Stimulated activated CD8-positive, alpha-beta memory T cell treated with anti-CD3 and anti-CD28 coated beads, Interleukin-4, amount 100 ng/mL, for 1 hour (primary cell): ENCODE measurements at places on chromosomes 1 and 21.

DNA sequence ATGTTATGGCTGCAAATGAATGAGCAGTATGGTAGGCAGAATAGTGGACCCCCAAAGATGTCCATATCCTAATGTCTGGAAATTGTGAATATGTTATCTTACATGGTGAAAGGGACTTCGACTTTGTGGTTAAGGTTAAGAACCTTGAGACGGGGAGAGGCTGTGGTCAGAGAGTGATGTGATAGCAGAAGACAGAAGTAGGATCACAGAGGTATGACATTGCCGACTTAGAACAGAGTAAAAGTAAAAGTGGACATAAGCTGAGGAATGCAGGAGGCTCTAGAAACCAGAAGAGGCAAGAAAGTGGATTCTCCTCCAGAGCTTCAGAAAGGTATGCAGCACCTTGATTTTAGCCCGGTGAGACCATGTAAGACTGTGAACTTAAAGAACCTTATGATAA lies 74.6 kb downstream of the CTH start:
- DNase-seq = no peak

- DNase-seq = no peak
Measured at GRCh38 chr1:185232874-185233273, 75.9 kb downstream of the SWT1 start.

DNA sequence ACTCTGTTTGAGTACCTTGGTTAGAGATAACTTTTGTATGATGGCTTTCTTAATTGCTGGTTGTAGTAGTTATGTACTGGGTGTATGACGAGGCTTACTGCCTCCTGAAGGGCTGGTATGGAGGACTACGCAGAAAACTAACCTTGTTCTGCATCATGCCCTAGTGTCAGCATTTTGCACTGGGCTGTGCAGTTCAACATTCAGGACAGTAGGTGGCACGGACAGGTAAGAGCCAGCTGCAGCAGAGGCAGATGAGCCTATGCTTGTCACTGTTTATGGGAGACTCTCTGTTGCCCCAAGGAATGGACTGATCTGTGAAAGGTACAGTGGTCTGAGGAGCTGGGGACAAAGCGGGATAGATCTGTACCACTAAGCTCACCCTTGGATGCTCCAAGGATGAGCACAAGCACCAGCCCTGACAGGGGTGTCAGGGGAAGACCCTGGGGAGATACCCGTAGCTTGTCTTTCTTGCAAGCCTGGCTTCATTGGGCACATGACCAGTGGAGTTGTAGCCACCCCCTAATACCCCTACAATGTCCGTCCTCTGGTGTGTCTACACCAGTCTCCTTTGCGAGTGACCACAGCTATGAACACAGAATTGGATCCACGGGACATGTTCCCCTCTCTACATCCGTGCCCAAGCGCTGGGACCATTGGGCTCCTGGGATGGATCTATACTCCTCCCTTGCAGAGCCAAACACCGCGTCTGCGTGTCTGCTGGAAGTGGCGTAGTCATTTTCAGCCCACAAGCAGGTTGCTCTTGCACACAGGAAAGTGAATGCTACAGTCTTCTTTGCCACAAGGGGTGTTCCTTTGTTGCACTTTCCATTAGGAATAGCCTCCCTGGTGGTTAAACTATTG lies 51.1 kb upstream of the CFHR3 start:
- no peak for DNase-seq

DNA sequence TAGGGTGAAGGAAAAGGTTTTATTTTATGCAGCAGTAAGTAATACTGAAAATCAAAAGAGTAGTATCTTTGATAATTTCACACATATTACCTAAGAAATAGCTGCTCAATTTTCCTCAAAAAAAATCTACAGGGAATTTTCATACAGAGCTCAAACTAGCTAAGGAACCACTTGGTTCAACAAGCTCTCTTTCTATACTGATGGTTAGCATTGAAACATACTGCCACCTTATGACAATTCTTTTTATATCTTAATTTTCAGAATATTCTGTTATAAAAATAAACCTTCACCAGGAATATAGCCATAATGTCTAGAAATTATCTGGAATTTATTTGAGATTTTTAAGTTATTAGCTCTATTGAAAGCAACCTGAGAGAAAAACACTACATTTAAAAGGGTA lies 142.1 kb downstream of the DPYD start:
- DNase-seq = no peak

DNA sequence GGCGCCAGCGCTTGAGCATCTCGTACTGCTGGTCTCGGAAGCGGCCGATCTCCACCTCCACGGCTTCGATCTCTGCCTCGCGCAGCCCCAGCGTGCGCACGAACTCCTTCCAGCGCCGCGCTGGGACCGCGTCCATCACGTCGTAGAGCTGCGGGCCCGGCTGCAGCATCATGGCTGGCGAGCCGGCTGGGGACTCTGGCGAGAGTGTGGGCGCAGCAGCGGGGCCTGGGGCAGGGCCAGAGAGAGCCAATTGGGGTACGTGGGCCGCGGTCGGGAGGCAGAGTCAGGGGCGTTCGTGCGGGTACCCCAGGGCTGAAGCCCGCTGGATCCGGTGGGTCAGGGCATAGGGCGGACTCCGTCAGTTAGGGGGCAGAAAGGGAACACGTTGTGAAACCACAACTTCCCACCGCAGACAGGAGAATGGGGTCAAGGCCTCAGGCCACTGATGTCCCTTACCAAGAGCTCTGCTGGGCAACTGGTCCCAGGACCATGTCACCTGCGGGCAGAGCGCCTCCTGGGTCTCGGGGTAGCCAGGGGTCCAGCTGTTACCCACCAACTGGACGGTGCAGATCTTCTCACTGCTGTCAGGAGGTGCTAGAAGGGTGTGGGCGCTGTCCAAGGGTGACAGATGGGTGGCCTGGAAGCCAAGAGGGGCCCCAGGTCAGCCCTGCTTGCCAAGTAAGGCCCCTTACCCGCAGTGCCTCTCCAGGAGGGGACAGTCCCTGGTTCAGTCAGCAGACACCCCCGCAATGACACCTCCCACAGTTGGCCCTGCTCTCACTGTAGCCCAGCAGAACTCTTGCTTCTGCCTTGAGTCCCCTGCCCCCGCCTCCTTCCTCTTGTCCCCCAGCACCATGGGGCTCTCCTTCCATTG lies 4.2 kb downstream of the TNFRSF25 start:
- DNase-seq = no peak

DNA sequence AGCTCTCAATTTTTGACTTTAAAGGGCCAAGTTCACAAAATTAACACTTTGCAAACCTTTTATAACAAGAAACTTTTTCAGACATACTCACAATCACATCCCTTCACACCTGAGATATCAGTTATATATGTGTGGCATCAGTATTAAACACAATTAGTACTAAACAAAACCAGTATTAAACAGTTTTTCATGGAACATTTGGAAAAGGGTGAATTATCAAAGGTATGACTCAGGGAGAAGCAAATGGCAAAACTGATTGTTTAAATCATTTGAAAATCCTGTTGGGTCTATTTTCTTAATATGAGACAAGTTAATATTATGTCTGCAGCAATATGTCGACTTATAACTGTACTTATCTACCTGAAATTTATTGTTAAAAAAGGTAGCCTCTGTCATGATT lies 587.3 kb downstream of the NEGR1 start:
- no peak for DNase-seq

GRCh38 chr1:162136760-162137159 lies 67.3 kb downstream of the NOS1AP start:
- no peak for DNase-seq

DNA sequence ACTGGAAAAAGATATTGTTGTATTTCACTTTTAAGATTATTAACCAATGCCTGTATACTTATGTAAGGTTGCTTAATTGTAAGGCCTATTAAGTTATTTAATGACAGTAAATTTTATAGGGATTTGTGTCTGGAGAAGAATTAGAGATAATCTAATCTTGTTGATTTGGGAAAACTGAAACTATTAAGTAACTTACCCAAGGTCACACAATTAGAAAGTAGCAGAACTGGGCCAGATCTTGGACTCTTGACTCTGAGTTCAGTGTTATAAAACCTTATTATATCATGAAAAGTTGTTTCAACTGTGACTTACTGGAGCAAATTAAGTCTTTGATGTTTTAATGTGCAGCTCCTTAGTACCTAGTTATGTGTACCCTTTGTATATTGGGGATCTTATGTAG lies 38.5 kb downstream of the CAMTA1 start:
- DNase-seq = no peak

- no peak for DNase-seq
Measured at GRCh38 chr1:58926152-58926551, 142.3 kb upstream of the JUN start.

- DNase-seq = no peak
Measured at GRCh38 chr1:70635868-70636267, 224.8 kb downstream of the CTH start.

GRCh38 chr1:231734417-231734816 lies 107.8 kb downstream of the DISC1 start:
- DNase-seq = no peak

DNA sequence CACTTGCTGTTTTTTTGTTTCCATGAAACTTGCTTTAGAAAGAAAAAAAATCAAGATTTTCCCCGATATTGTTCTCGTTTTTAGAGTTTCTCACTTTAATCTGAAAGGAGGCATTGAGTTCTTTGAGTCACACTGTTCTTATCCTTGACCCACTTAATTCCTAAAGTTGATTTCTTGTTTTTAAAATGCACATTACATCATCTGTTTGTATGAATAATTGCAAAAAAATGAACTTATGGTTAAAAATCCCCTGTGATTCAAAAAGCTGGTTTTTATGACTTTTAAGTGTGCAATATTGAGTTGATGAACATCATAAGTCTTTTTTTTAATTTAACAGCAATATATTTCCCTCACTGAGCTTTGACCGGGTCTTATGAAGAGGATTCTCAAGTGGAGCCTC lies 131.6 kb downstream of the SNX7 start:
- DNase-seq = no peak

DNA sequence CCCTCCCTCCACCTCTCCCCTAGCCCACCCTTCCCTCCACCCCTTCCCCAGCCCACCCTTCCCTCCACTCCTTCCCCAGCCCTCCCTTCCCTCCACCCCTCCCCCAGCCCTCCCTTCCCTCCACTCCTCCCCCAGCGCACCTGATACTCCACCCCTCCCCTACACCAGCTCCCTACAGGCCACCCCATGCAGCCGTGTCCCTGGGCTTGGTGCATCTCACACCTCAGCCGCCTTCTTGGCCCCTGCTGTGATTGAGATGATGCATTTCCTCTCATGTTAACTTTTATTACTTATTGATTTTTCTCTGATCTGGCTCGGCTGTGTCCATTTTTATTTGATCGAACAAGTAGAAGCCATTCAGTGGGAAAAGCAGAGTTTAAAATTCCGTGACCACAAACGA lies 243.8 kb downstream of the MATN1 start:
- DNase-seq = no peak

DNA sequence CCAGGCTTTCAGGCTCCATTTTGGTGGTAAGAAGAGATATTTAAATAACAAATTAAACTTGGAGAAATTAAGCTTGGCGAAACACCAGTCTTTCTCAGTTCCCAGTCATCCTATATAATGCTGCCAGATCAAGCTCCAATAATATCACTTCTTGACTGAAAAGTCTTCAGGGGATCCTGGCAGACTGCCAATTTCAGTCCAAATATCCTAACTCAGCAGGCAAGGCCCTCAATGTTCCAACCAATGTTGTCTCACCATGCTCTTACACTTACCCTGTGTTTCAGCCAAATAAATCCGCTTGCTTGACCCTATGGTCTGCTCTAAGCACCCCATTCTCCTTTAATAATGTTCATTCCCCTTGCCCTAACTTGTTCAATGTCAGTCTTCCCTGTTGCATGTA lies 39.9 kb upstream of the BCL10 start:
- no peak for DNase-seq

DNA sequence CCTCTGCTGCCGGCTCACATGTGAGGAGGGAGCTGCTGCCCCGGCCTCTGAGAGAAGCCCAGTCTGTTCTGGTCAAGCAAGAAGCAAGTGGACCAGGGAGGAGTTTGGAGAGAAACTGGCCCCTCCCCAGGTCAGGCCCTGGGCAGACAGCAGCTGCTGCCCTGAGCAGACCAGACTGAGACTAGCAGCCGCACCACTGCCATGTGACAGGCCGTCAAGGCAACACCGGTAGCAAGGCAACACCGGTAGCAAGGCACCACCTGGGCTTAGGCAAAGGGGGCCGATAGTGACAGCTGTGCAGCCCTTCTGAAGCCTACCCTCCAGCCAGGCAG lies 50.3 kb downstream of the ARHGEF16 start:
- DNase-seq = no peak

DNA sequence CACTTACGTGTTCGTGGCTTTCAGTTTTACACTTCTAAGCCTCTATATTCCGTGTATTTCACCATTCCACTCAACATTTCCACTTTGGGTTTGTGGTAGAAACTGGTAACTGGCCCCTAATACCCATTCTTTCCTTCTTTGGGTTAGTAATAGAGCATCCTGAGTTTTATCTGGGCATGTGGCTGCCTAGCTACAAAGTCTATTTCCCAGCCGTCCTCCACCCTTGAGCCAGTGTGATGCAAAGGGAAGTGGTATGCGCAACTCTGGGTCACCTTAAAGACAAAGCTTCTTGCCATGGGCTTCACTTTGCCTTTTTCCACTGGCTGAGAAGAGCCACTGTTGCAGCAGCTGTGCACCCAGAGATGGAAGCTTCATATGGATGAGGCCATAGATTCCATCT lies 73.9 kb downstream of the LAMC2 start:
- DNase-seq = no peak
